Ecto neural progenitor cell (in vitro differentiated cells): ENCODE measurements at places on chromosomes 2 and 18.

DNA sequence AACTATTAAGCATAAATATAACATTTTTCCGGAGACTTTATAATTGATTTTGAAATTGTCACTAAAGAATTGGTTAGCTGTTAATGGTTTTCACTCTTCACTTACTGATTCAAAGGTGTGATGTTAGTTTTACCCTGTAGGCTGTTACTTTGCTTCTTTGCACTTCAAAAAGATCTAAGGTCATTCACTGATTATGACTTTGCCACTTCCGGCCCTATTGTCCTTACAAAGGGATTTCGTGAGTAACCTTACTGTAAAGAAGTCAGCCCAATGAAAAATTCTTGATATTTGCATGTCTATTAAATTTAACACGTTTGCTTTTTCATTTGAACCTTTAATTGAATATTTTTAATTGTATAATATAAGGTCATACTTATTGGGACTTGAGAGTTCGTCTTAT, 61.4 kb downstream of the GREB1L start:
- DNase-seq = no peak

DNA sequence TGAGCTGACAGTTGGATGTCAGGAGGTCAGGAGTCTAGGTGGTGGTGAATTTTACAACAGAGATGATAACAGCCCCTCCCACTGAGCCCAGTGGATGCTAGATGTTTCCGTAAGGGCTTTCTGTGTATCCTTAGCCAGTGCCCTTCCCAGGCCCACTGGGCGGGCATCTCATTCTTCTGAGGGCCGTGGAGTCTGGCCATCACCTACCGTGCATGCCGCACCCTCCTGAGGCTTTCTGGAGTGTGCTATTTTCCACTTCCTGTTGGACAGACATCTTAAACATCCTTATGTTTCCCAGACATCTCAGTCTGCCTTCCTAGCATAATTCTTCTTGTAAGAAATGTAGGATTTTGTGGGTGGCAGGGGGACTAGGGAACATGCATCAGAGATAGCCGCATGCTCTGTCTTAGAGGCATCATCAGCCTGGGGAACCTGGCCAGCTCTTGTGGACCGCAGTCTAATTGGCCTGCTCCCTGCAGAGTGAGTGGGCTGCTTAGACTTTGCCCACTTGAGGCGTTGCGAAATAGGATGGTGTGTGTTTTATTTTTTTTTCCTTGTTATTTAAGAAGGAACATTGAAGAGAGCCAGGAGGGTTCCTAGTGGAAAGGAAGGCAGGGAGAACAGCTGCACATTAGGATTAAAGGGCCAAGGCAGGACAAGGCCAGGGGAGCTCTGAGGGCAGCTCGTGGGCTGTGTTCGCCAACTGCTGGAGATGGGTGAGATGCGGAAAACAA, 135.8 kb downstream of the SH3RF3 start:
- no peak for DNase-seq

GRCh38 chr2:165295643-165296042, 56.4 kb downstream of the SCN2A start:
- no peak for DNase-seq

DNA sequence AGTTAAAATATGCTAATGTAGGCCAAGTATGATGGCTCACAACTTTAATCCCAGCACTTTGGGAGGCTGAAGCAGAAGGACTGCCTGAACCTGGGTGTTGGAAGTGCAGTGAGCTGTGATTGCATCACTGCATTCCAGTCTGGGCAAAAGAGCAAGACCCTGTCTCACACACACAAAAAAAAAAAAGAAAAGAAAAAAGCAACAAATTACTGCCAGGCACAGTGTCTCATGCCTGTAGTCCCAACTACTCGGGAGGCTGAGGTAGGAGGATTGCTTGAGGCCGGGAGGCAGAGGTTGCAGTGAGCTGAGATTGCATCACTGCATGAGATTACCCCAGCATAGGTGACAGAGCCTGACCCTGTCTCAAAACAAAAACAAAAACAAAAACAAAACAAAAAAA, 110.6 kb downstream of the PRELID3A start:
- no peak for DNase-seq

DNA sequence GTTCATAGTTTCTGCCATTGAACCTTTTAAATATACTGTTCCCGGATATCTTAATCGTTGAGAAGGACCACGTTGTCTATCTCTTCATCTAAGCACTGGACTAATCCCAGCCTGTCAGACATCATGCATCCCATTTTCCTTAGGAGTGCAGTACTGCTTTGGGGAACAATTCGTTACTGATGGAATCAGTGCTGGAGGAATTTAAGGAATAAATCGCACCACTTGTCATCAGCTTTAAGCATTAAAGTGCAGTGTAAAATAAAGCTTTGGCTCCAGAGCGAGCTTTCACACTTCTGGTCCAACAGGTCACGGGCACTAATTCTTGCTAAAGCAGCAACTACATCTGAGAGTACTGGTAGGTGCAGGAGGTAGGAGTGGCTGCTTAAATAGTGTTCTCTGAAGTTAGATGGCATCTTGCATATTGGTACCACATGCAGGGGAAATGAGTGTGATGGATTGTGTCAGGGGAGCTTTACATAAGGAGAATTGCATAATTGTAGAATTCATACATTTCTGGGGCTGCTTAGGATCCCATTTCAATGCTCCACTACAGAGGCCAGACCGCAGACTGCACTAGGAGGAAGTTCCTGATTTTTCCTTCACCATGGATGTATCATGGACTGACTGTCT, 105.7 kb upstream of the RASGRP3 start:
- no peak for DNase-seq

DNA sequence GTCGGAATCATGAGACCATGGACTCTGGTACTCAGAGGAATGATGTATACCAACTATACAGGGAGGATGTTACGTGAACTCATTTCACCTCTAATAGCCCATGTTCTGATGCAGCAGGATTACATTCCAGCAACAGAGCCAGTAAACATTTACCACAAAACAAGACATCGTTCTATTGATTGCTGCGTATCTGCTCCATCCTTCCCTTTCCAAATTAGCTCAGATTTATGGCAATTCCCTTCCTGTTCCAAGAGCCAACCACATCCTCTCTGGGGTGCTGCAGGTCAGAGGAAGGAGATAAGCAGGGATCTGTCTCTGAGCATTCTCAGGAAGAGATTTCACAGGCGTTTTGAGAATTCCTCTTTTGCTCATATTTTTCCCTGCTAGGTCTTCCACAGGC, 98.3 kb downstream of the KLF7 start:
- DNase-seq = no peak

- no peak for DNase-seq
These were observed 38.2 kb upstream of the LYPD6B start for GRCh38 chr2:149000158-149000938.

DNA sequence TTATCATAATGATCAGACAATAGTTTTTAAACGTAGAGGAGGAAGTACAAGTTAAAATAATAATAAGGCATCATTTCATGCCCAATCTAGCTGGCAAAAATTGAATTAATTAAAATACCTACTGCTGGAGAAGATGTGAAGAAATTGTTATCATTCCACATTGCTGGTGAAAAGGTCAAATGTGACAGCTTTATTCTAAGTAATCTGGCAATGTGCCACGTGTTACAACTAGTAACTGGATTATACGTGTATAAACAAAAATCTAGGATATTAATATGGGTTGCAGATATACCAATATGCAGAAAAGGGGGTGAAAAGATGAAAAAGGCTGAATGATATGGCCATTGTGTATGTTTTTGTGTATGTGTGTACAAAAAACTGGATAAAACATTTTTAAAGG, 32.4 kb downstream of the SMAD2 start:
- no peak for DNase-seq

- DNase-seq = no peak
These were observed 45.1 kb upstream of the SCLY start for GRCh38 chr2:238015705-238016104.

- no peak for DNase-seq
These were observed 1391.3 kb downstream of the DSC3 start for GRCh38 chr18:29651122-29651680.

DNA sequence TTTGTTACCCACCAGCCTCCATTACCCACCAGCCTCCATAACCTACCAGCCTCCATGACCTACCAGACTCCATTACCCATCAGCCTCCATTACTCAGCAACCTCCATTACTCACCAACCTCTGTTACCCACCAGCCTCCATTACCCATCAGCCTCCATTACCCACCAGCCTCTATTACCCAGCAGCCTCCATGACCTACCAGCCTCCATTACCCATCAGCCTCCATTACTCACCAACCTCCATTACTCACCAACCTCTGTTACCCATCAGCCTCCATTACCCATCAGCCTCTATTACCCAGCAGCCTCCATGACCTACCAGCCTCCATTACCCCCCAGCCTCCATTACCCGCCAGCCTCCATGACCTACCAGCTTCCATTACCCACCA, 133.3 kb upstream of the HS6ST1 start:
- no peak for DNase-seq

DNA sequence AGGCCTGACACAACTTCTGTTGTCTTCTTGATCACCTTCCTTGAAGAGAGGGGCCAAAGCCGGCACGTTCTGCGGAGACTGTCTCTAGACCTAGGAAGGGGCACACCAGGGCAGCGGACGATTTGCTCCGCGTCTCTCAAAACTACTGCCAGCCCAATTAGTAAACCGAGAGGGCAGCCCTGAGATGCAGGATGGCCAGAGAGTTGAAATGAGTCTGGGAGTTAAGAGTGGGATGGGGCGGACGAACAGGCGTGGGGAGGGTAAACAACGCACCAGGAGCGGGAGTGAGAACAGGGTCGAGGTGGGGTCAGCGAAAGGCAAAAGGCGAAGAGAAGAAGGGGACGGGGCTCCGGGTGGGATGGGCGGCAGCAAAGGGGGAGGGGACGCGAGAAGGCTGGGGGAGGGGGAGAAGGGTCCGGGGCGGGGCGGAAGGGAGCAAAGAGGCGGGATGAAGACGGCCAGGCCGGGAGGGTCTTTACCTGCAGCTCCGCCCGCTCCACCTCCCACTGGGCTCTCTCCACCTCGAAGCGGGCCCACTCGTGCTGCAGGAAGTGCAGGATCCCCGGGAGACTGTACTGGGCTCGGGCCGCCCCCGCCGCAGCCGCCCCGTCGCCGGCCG, 476 bp downstream of the STRN start:
- DNase-seq = peak; percentile 86

DNA sequence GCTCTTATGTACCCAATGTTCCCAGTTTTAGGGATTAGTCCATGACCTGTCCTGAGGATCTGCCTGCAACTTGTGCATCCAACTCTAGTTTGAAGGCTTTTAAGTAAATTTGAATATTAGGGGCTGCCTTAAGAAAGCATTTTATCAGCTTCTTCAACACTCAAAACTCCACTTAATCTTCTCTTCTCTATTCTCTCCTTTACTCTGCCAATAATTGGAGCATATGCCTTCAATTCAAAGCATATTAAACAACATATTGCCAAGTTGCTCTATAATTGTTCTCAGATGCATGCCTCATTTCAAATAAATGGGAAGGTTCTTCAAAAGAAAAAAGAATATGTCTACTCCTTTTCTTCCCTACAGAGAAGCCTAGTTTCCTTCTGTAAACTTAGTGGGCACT, 84.8 kb upstream of the NCKAP5 start:
- DNase-seq = no peak

- DNase-seq = no peak
These were observed 336.5 kb downstream of the NBAS start for GRCh38 chr2:15224641-15225040.

DNA sequence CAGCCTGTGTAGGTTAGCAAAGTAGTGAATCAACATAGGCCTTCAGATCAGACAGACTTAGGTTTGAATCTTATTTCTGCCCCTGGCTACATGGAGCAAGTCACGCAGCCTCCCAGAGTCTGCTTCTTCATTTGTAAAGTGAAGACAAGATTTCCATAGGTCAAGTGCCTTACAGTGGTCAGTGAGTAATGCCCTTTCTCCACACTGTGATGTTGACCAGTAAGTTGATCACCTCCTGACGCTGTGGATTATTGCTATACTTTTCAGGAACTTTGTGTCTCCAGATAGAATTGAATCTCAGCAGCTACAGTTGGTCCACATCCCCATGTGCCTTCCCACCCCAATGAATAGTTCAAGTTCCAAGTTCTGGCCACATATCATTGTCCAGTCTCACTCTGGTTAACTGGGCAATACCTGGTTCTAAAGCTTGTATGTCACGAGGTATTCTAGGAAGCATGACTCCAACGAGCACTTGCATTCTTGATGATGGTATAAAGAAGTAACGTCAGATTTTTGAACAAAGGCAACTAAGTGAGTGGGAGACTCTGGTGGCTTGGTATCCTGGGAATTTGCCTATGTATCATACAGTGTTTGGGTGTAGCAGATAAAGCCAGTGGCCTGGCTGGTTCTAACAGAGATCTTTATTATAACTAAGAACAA, 2.1 kb upstream of the CLIP4 start:
- DNase-seq = no peak

DNA sequence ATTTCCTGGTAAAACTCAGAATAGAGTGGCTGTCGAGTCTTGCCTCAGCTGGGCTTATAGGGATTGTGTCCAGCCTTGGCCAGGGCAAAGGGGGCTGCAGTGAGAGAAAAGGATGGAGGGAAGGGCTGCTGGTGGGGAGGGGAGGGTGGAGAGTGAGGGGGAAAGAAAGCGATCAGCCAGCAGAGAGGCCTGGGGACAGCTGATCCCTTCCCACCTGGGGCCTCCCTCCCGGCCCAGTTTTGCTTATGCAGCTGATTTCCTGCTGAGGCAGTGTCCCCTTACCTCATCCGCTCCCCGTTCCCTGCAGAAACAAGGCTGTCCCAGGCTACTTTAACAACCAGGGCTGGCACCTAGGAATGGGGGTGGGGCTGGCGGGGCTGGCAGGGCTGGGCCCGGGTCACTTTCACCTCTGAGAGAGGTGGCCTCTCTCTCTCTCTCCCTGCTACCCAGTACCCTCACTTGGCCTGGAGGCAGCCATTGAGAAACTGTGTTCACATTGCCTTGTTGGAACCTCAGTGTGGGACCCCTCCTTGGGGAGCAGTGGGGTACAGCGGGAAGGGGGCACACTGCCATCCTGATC, 12.2 kb upstream of the GMPPA start:
- DNase-seq = no peak

- no peak for DNase-seq
These were observed 301.6 kb upstream of the LRATD1 start for GRCh38 chr2:14330884-14331283.

DNA sequence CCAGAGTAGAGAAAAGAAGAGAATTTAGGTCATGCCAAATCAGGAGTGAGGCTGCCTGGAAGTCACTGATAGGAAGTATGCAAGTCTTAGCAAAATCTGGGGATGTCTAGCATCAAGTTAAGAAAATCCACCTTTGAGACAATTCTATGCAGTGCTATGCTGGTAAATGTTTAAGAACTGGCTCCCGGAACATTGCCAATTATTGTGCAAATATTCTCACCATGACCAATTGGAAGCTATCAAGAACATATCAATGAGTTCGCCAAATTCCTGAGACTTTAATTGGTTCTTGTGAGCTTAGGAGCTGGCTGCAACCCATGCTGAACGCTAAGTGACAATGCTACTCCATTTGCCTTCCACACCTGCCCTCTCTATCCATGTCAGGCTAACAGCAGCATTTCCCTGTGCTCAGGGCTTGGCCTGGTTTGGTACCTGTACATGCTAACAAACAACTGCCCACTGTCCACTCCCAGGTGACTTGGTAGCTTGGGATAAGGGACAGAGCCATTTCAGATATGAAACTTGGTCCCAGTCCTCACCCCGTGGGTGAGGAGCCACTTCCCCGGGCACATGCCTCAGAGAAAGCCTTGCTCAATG, 172.9 kb upstream of the KLHL29 start:
- DNase-seq = no peak

GRCh38 chr2:132936261-132936660, 266.3 kb upstream of the LYPD1 start:
- DNase-seq = no peak
